ENCODE measurements at places on chromosomes 12 and 14.

DNA sequence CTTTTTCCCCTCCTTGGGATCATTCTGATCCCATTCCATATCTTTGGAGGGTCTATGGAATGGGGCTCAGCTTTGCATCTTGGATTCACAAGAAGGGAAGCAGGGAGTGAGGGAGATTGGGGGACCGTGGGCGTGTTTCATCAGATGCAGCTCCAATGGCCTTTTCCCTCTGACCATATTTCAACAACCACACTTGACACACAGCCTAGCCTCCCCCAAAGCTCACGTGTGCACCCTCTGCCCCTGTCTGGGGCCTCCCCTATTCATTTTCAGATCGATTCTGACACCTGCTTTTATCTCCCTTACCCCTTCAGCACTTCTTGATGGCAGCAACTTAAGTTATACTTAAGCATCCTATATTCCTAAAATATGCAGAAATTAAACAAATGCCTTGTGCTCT, 126.6 kb downstream of the CHST11 start:
- DNase-seq = no peak

GRCh38 chr12:99455350-99456035, 192.1 kb upstream of the GARIN6 start:
- DNase-seq = no peak

DNA sequence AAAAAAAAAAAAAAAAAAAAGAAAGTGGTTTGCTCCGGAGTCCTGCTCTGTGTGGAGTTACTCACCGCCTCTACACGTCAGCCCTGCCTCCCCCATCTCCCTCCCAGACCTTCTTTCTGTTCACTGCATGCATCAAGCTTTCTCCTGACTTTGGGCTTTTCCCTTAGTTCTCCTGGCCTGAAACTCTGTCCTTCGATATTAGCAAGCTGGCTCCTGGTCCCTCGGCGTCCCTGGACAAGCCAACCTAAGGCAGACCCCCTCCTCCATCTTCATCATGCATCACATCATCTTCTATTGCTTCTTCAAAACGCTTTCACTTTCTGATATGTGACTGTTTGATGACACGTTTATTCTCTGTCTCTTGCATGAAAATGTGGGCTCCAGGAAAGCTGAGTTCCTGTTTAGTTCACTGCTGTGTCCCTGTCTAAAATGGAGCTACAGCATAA, 40.6 kb downstream of the SLC15A4 start:
- DNase-seq = no peak

DNA sequence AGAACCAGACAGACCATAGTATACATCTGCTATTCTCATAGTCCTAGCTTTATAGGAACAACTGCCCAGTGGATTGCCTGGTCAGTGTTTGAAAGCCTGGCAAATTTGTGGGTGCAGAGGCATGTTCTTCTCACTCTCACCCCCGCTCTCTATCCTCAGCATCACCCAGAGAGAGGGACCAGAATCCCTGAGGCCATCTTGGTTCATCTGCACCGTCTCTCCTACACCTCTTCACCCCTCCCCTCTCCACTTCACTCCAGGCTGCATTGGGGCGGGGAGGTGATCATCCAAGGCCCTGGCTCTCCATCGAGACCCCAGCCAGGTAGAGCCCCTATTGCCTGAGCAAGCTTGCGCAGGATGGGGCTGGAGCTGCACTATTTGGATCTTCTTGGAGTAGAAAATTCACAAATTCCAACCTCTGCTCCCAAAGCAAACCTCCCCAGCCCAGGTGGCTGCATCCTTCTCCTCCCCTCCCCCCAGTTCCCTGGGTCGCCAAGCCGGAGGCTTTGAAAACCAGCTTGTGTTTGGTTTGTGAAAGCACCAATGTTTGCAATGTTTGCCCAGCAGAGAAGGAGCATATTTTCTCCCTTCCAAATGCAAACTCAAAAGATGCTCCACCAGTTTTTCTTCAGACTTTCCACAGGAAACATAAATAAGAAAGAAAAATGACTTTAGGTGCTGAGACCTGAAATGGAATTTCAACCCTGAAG, 18.6 kb upstream of the COL2A1 start:
- no peak for DNase-seq

DNA sequence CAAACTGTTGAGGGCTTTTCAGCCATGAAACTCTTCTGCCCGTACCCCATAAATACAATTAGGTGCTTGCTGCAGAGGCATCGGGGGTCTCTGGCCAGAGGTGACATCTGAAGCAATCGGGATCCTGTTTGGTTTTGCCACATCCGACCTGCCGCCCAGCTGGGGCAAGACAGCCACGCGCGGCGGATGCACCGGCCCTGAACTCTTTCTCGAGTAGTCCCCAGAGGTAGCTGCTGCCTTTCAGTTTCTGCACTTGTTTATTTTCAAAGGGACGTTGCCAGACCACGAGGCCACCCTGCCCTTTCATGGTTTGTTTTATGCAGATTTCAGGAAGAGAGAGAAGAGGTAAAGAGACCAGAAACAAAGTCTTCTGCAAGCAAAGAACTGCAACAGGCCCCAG, 10.6 kb upstream of the MLXIP start:
- no peak for DNase-seq

DNA sequence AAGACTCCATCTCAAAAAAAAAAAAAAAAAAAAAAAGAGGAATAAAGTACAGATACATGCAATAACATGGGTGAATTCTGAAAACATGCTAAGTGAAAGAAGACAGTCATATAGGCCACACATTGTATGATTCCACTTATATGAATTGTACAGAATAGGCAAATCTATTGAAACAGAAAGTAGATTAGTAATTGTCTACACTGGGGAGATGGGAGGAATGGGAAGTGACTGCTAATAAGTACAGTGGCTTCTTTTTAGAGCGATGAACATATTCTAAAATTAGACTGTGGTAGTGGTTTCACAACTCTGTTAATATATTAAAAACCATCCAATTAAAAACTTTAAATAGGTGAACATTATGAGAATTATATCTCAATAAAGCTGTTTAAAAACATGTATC, 74.4 kb downstream of the ANKS1B start:
- DNase-seq = no peak

DNA sequence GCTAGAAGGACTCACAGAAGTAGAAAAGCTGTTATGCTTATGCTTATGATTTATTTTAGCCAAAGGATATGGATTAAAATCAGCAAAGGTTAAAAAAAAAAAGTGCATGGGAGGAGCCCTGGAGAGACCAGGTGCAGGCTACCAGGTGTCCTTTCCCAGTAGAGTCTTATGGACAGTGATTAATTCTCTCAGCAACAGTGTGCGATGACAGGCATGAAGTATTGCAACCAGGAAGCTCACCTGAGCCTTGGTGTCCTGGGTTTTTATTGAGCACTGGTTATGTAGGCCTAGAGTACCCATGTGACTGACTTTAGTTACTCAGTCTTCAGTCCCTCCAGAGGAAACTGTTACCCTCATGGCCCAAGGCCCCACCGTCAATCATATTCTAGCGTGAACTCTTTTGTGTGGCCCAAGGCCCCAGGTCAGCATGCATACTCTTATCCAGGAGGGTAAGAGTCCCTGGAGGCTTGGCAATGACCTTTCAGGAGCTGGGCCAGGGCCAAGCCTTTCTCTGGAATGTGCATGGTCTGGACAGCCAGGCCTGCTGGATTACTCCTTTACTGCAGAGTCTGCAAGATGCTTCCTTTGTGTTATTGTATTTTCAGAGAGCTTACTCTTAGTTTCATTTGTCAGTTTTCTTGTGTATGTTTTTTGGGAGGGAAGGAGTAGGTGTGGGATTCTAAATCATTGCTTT, 69.6 kb upstream of the RD3L start:
- no peak for DNase-seq

DNA sequence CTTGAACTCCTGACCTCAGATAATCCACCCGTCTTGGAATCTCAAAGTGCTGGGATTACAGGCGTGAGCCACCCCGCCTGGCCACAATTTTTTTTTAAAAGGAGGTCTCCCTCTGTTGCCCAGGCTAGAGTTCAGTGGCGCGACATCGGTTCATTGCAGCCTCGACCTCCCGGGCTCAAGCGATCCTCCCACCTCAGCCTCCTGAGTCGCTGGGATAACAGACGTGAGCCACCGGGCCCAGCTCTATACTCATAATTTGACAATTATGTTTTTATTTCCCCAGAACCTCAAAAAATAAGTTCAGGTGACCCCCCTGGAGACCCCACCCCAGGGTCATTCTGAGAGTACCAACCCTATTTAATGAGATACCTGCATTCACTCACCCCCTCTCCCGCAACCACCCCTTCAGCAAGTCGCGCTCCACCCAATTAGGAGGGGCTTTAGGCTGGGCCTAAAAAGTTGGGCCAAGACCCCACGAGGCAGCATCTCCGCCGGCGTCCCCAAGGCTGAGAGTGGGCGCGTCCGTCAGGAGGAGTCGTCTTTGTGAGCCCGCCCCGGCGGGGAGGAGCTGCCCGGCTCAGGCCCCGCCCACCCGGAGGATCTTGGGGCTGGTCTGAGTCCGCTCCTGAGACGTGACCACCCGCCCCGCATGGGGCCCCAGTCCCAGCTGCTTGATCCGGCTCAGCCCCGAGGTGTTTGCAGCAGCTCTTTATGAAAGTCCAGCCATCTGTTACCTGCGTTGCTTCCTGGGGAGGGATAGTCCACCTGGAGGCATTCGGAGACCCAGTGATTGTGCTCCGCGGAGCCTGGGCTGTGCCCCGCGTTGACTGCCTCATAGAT, at the start of gene ANKRD33:
ANKRD33 (plus strand) TSS at position 628 of the 840 bp plus-strand sequence; CDS start at position 712, 84 bp downstream.
- DNase-seq = no peak

DNA sequence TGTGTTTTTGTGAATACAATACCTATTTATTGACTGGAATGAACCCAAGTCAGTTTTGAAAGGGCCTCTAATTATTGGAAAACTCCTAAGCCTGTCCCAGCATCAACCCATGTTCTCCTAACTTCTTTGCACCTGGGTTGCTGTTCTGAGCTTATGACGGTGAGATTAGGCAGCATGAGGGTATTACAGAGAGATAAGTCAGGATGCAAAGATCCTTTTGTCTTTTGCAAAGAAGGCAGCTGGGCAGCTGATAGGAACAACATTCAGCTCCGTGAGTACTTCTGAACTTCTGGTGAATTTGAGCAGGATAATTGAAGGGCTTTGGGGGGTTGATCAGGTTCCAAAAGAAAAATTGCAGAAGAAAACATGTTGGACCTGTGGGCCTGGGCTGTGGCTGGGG, at the start of gene PDE6H:
PDE6H (plus strand) TSS at position 227 of the 400 bp plus-strand sequence. CDS start 4,971 bp downstream, outside the sequence.
- DNase-seq = no peak

DNA sequence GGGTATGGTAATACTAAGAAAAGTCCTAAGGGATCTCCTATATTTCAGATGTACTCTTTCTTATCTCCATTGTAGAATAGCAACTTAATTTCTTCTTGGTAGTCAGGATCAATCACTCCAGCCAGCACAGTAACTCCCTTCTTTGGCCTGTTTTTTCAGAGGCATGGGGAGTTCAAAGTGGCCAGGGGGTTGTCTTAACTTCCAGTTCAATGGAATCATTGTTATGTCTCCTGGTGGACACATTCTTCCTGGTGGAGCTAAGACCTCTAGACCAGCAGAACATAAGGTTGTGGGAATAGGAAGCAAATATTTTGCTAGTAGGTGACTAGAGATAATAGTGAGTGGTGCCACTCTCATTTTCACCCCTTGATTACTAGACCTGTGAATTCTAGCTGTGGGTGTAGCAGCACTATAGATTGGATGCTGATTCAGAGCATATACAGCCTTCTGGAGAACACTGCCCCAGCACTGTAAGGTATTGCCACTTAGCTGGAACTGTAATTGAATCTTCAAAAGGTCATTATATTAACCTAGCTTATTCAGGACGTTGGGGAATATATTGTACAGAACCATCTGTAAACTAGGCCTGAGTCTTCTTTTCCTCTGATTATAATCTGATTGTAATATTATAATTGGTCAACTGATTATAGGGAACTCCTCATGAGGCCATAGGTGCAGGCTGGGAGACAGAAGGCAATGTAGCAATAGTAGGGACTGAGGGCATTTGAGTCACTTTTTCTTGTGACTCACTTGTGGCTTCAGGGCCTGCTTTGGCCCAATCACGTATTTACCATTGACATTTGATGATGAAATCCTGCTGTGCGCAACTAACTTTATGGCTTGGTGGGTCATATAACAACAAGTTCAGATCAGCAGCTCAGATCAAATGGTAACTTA, 60.2 kb upstream of the ATP2B1 start:
- no peak for DNase-seq

GRCh38 chr14:95828649-95829265, 47.9 kb upstream of the TUNAR start:
- DNase-seq = no peak
